ENCODE measurements at places on chromosomes 6 and 20.

DNA sequence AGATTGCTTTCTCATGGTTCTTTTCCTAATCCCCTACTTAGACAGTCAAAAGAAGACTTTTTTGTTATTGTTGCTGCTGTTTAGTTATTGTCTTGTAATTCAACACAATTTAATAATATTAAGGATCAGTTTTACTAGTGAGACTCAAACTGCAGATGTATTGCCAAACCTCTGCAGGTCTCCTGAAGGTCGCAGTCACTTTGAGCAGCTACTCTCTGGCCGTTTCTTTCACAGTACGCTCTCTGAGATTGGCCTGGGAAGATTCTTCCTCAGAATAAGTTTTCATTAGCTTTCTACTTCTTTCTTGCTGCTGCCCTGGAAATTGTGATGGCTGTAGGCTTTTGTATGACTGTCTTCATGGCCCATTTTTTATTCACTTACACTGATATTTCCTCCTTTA, 930.8 kb downstream of the QKI start:
- DNase-seq, result no peak

GRCh38 chr6:34143884-34144580, 1.9 kb downstream of the GRM4 start:
- peak; percentile 79 for DNase-seq

DNA sequence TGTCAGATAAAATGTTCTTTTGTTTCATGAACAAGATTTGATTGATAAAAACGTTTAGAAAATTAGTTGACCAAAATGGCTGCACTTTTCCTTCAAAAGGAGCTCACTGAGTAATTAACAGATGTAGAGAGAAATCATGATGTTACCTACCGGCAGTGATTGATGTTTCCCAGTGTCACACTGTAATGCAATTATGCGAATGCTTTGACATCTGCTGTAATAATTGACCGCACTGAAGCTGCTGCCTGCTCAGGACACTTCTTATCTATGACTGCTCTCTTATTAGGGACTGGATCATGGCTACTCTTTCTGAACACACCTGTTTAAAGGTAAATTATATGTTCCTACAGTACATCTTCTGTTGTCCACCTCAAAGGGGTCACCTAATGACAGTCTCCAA, 94.6 kb downstream of the GPR63 start:
- DNase-seq, result no peak

DNA sequence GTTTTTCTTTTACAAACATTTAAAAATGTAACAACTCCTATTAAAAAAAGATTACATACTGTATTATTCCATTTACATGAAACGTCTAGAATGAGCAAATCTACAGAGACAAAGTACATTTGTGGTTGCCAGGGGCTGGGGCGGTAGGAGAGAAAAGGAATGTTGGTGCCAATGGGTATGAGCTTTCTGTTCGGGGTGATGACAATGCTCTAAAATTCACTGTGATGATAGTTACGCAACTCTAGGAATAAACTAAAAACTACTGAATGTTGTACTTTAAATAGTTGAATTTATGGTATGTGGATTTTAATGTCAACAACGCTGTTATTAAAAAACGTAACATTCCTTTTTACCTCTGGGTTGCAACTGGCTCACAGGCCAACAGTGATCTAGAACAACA, 211.1 kb downstream of the GMDS start:
- DNase-seq, result no peak

- DNase-seq, result no peak
These were observed 252.3 kb downstream of the LY86 start for GRCh38 chr6:6840831-6841291.

- no peak for DNase-seq
These were observed 987.3 kb downstream of the PHF3 start for GRCh38 chr6:64622944-64623343.

- DNase-seq, result no peak
These were observed 19.4 kb upstream of the CBFA2T2 start for GRCh38 chr20:33470457-33470856.

GRCh38 chr6:52610745-52611355, 34.0 kb upstream of the TRAM2 start:
- DNase-seq, result no peak

GRCh38 chr6:116283191-116283590, 3.5 kb upstream of the TSPYL1 start:
- DNase-seq, result no peak

GRCh38 chr6:57177545-57178265, 5.6 kb downstream of the BAG2 start:
- DNase-seq, result no peak

DNA sequence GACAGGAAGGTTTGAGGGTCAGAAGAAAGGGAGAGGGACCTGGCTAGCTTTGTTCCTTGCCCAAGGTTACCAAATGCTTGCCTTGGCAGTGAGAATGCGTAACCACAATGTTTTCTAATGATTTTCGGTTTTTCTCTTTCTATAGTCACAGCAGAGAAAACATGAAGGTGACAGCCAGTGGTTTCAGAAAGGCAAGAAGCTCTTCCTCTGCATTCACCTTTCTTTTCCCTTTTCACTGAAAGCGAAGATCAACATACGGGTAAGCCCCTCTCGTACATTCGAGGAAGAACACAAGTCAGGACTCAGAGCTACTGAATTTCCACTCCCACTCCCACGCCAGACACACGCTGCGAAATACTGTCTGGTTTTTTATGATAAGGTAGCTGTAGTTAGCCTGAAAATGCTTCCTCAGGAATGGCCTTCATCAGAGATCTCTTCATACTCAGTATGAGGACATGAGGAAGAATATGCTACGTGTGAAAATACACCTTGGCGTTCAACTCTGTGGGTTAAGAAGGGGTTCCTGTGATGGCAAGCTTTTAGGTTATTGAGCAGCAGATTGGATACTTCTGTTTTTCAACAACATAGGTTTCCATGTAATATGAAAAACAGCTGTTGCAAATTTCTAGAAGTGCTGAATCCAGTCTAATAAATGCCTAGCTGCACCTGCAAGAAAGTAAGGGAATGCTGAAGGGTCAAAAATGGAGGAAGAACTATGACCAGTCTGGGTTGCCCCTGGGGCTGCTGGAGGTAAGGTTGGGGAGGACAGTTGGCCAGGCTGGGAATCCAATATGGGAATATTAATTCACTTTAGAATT, 7.4 kb upstream of the CD83 start:
- DNase-seq, result no peak

DNA sequence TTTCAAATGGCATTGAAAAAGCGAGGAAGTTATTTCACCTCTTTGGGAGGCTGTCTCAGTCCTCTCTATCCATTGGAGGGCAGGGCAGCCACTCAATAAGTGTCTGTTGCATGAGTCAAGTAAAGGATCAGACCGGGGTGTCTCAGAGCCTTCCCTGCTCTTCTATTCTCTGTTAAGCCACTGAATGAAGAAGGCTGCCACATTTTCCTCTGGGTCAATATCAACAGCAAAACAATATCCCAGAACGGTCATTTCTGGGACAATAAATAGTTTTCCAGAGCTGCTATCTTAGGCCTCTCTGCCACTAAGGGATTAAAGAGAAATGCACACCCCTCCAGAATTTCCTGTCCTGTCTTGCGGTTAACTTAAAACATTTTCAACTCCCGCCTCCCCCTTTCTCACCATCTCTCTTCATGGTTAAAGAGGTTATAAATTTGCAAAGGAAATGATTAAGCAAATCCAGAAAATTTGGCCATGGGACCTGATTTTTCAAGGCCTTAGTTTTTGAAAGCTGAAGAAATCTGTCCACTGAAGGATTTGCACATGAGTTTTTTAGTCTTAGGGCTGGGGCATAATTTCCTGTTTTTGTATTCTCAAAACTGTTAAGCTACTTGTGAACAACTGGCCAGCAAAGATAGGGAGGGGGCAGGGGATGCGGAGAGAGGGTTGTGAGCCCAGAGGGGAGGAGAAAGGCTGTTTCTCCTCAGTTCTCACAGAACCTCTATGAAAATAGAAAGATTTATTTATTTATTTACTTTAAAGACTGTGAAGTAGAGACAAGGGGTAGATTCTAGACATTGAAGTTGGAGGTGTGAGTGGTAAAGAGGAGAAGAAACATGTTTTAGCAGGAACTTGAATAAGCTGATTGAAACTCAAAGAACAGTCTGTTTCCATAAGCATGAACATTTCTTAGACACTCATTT, 135.7 kb downstream of the BCAS1 start:
- DNase-seq, result peak; percentile 44

DNA sequence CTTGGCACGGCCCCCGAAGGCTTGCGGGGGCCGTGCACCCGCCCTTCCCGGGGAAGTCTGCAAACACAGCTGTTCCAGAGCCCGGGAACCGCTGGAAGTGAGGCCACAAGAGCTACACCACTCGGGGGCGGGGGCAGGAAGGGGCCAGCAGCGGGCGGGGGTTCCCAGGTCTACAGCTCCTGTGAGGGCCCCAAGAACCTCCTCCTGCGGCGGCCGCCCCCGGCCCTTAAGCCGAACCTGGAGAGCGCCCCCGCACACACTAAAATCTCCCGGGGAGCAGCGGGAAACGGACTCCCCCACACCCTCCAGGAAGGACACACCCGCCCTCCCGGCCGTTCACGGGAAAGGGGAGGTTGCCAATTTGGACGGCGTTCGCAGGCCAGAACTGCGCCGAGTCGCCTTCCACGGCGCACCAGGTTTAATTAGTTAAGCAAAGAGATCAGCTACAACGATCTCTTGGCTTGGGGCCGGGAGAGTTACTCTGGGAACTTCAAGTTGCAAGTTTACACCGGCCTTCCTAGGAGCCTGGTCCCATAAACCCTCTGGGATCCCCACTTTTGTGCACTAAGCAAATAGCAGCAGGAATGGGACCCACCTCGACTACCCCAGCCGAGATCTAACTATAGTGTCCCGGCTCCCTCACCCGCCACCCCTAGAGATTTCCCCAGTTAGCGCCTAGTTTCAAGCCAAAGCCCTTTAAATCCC, 1.7 kb downstream of the JAG1 start:
- DNase-seq, result peak; percentile 61

- DNase-seq, result no peak
These were observed 517.4 kb upstream of the JARID2 start for GRCh38 chr6:14728396-14729024.

DNA sequence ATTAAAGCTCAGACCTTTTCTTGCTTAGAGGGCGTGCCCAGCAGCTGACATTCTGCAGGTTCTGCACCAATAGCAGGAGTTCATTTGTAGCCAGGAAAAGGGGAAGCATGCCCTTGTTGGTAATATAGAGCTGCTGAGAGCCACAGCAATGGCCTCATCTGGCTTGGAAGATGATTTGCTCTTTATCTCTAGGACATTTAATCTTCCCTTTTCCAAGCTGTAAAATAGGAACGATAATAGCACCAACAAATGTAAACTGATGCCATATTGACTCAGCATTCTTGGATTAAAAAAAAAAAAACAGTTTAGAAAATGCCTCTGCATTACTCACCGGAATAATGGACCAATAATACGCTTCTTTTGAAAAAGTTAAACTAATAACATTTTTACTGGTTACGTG, 93.4 kb upstream of the SLC2A12 start:
- DNase-seq, result no peak

GRCh38 chr20:50645253-50646068, 45.9 kb downstream of the RIPOR3 start:
- DNase-seq, result peak; percentile 71

DNA sequence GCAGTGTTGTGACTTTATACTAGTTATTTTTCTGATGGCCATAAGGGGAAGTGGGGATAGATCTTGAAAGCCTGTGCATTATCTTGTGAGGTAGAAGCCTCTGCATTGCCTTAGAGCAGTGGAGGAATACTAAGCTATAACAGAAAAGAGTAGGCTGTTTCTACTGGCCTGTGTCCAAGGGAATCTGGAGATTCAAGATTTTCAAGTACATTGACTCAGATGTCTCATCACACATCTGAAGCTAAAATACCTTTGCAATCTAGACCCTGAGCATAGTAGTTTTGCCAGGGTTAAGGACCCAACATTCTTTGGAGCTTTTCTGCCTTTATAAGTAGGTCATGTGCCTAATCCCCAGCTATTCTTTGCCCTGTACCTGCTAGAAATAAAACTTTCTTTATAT, 272.3 kb downstream of the TENT5A start:
- DNase-seq, result no peak

DNA sequence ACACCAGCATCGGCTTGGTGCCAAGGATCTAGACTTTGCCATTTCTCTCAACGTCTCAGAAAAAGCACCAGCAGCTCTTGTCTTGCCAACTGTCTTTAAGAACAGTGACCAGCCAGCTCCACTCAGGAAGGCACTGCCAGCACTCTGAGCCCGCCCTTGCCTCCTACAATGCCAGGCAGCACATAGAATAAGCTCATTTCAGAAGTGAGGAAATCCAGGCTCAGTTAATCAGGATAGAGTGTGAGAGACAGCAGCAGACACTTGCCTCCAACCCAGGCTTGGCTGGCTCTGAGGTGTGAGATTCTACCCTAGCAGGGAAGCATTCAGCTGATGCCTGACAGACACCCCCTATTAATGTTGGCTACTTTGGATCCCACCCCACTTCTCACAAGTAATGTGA, 4.3 kb upstream of the SYNDIG1 start:
- DNase-seq, result no peak

DNA sequence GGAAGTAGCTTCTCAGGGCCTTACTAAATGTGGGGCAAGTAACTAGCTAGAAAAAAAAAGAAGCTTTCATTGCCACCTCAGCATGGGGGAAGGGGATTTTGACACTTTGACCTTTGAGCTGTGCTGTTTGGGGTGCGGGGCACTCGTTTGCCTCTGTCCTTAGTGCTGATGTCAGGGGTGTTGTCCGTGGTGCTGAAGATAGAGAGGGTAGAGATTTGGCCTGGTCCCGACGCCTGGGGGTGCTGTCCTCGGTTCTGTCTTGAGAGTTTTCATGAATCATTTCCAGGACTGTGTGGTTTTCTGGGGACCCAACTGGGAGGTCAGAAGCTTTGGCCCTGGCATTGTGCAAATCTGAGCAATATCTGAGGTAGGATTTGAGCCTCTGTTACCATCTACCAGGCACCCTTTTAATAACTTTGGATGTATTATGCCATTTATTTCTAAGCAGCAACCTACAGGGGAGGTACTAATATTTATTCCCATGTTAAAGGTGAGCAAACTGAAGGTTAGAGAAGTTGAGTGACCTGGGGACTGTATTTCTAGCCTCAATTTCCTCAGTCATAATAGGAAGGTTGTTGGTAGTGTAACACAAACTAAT, 78.0 kb downstream of the DLGAP4 start:
- DNase-seq, result peak; percentile 73

GRCh38 chr6:11315743-11316437, 83.4 kb upstream of the NEDD9 start:
- DNase-seq, result no peak

- DNase-seq, result no peak
These were observed 85.7 kb downstream of the DST start for GRCh38 chr6:56556751-56557540.

DNA sequence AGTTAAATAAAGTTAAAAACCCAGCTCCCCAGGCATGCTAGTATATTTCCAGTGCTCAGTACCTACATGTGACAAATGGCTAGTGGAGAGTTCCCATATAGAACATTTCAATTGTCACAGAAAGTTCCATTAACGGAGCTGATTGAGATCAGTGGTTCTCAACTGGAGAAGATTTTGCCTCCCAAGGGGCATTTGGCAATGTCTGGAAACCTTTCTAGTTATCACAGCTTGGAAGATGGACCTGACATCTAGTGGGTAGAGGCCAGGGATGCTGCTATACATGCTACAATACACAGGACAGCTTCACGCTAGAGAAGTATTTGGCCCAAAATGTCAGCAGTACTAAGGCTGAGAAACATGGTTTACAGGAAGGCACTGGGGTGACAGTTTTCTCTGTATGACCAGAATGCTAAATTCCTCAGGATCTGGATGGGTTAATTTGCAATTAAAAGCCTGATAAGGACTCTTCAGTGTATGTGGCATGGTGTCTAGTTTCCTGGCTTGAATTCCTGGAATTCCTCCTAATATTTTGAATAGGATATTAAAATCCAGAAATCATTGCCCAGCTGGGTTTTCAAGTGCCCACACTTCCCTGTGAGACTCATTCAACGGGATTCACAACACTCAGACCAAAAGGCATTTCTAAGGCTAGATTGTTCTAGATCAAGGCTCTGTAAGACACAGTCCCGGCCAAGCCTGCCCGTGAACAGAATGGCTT, 84.7 kb upstream of the SALL4 start:
- no peak for DNase-seq

Data from endothelial cell (in vitro differentiated cells).